ENCODE measurements at places on chromosomes 16 and 17.

DNA sequence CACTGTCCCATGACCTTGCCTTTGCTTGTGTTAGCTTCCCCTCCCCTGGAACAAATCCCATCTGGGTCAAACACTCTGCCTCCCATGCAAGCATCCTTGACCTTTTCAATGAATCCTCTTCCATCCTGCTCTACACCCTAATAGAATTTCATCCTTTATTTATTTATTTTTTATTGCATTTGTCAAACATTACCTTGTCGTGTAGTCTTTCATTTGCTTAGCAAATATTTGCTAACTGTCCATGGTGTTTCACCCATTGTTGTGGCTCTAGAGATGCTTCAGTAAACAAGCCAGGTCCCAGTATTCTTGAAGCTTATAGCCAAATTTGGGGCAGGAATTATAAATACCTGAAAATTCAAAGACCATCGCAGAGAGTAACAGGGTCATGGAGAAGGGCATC is 51.0 kb upstream of the MRTFB start:
- DNase-seq: no peak

GRCh38 chr17:64515829-64516228 is 9.1 kb downstream of the CEP95 start:
- no peak for DNase-seq

GRCh38 chr17:29049541-29050145 is 6.7 kb downstream of the PIPOX start:
- no peak for DNase-seq

DNA sequence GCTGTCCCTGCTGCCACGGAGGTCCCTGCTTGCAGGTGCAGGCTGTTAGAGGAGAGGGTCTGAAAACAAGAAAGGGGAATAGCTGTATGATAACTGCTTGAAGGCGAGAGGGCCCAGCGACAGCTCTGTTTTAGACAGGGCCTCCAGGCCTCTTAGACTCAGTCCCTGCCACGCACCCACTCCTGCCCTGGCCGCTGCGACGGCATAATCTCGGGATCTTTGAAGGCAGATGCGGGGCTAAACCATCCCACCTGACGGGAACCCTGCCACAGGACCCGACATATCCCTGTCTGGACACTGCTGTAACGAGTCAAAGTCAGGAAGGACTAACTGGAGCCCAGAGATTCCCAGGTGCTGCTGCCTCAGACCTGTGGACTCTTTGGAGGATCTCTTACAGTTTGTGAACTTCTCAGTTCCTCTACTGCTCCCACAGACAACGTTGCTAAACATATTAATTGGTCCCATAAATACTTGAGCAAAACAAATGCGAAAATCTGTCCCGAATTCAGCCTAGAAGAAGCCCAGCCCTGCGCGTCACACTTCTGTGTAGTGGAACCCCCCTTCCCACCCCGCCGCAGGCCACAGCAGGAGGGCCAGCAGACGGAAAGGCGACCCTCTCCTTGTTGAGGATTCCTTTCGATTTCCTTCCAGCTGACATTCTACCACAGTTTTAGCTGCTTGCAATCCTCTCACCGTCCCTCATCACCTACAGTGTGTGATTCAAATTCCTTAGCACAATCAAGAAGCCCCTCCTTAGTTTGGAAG is 998 bp upstream of the TMEM11 start:
- no peak for DNase-seq

DNA sequence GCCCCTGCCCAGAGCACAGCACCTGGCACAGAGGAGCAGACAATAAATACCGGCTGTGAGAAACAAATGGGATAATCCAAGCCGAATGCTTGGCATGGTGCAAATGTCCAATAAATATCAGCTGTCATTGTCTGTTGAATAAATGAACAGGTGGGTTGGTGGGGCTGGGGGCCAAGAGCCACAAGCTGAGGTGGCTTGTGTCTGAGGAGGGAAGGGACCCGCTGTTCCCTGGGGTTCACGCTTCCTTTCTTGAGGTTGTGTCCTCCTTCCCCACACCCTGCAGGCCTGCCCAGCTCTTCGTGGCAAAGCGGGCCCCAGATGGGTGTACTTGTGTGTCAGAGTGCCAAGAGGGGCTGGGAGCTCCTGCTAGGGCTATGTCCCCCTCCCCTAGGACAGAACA is 38.6 kb downstream of the ARHGAP27 start:
- DNase-seq: no peak

GRCh38 chr17:45995627-45996270 is 3.3 kb upstream of the STH start:
- no peak for DNase-seq

DNA sequence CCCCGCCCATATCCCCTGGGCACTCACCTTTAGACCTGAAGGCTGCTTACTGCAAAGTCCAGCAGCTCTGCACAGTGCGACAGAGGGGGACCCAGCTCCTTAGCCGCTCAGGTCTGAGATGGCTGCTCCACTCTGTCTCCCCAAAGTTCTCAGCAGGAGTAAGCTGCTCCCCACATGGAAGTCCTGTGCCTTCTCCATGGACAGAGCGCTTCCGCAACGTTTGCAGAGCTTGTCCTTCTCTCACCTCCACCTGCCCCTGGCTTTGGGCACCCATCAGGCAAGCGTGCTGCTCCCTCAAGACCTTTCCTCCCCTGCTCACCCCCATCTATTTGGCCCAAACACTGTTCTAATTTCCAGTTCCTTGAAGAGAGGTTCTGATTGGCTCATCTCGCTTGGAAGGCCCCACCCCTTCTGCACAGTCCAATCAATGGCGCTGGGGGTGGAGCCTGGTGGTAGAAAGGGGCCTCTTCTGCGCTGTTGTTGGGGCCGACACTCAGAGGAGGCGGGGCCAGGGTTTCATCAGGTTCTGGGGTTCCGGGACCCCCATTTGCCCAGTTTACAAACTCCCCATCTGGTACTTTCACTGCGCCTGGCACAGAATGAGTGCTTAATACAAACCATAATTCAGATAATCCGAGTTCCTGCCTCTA is 137.2 kb downstream of the CYLD start:
- DNase-seq: no peak

DNA sequence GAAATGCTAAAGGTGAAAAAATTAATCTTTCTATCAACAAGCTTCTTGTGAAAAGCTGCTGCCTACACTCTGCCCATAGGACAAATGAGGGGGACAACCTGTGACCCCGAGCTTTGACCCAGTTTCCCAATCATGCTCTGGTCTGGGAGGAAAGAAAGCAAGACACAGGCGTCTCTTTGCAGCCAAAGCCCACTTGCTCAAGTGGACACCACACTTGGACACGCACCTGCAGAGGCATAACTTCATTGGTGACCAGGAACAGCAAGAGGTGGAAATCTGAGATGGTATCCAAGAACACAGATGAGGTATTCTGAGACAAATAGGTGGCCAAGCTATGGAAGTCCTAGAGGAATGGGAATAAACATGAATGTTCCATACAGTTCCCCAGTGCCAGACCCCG is 15.0 kb upstream of the FAAP100 start:
- no peak for DNase-seq

DNA sequence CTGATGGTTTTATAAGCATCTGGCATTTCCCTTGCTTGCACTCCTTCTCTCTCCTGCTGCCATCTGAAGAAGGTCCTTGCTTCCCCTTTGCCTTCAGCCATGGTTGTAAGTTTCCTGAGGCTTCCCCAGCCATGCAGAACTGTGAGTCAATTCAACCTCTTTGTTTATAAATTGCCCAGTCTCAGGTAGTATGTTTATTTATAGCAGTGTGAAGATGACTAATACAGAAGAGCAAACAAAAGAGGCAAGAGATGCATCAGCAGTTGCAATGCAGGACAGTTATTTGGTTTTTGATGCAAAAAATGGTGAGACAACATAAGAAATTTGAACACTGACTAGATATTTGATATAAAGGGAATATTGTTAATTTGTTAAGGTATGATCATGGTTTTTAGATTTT is 16.8 kb downstream of the TMEM100 start:
- DNase-seq: no peak

GRCh38 chr16:31129568-31130335 is 5.8 kb downstream of the PRSS8 start:
- DNase-seq: no peak

- no peak for DNase-seq
These were observed 119.8 kb downstream of the PRKCA start for GRCh38 chr17:66422186-66422585.

DNA sequence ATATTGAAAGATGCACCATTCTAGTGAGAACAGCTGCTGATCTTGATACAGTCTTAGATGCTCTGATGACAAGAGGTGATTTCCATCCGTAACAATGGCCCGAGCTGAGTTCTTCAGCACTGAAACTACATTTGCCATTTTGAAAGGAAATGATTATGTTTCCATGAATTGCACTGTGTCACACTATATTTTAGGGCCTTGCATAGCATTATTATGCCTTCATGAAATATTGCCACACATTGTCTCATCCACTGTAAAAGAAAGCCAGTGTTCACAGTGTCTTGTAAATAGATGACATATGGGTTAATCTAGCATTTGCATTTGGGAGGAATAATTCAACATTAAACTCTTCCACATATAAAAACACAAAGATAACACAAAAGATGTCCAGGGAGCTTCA is 438.3 kb upstream of the PSMD7 start:
- DNase-seq: no peak

- DNase-seq: no peak
These were observed 66.5 kb upstream of the PSMD7 start for GRCh38 chr16:74230126-74230525.

DNA sequence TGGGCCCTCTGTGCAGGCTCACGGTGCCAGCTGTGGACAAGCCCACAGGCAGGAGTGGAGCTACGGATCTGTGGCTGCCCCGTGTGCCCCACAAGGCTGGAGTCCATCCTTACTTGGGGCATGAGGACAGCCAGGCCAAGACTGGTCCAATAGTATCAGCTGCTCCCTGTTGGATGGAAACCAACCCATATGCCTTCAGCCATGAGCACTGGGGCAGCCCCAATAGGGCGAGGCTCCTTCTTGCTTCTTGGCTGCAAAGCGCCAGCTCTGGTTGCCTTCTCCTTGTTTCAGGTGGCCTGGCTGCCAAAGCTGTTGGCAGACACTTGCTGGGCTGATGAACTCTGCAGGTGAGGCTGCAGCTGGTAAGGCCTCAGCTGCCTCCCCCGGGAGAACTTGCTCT is 188.0 kb downstream of the ENGASE start:
- no peak for DNase-seq

All from forelimb muscle (tissue), 1 donor.